ENCODE measurements at places on chromosomes 1 and 21.

DNA sequence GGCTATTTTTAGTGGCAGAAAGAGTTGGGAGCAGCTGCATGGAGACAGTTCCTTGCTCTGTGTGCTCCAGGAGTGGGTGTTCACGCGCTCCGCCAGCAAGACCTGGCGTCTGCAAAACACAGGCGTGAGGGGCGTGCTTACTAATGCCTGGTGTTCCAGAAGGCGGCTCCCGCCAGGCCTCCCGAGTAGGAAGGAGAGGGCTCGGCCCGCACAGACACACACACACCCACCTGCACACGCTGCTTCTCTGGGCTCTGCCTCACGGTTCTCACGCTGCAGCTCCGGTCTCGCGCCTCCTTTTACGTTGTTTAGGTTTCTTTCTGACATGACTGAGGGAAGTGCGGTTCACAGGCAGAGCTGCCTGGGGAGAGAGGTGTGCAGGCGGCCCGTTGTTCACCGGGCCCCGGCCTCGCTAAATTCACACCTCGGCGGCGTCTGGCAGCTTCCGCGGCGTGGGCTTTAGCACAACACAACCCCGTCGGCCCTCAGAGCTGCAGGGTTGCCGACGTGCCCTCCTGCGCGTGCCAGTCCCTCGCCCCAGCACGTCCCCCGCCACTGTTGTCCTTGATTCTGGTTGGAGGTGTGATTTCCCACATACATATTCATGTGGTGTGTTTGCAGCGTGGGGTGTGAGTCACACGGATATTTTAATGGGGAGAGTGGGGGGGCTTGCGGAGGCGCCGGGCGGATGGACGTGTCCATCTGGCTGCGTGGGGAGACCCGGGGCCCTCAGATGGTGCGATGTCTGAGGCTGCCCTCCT lies 77.0 kb downstream of the SKI start:
- no peak for DNase-seq

GRCh38 chr1:245987219-245987545 lies 519.9 kb downstream of the SMYD3 start:
- DNase-seq = no peak

GRCh38 chr1:25820247-25821111 lies 725 bp downstream of the MTFR1L start:
- no peak for DNase-seq

- DNase-seq = peak; percentile 94
Measured at GRCh38 chr1:107142140-107142542, 1.3 kb downstream of the NTNG1 start.

DNA sequence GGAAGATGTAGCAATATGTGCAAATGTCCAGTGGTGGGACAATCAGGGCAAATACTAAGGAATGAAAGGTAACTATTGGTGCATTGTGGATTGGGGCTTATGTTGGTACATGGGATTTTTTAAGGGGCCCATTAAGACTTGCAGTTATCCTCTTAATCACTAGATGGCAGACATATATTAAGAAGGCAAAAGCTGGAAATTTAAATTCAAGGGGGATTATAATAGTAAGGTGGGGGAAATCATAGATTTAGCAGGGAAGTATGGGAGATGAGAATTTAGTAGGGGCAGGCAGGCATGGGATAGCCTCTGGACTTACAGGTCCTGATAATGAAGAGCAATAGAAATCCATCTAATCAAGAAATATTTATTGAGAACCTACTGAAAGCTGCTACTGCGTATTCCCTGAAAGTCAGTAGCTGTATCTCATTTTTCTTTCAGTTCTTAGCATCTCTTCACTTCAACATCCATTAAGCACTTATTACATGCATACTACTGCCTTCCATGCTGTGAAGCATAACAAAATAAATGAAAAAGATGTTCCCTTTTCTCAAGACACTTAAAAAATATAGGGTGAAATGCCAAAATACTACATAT lies 251.8 kb downstream of the CRB1 start:
- peak; percentile 29 for DNase-seq

DNA sequence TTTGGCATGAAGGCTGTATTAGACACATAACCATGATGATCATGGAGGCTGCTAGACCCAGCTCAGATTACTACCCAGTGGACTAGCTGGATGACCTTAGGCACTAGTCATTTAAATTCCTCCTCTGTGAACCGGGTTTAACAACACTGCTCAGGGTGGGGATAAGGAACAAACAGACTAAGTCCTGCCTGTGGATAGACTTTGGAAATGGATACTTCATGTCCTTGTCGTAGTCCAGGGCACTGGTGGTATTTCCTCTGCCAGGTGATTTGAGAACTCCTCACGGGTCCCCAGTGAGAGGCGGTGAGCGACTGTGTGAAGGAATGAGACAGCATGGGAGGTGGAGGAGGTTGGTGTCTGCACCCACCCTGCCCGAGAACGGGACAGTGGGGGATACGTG lies 72.9 kb upstream of the SELENON start:
- no peak for DNase-seq

DNA sequence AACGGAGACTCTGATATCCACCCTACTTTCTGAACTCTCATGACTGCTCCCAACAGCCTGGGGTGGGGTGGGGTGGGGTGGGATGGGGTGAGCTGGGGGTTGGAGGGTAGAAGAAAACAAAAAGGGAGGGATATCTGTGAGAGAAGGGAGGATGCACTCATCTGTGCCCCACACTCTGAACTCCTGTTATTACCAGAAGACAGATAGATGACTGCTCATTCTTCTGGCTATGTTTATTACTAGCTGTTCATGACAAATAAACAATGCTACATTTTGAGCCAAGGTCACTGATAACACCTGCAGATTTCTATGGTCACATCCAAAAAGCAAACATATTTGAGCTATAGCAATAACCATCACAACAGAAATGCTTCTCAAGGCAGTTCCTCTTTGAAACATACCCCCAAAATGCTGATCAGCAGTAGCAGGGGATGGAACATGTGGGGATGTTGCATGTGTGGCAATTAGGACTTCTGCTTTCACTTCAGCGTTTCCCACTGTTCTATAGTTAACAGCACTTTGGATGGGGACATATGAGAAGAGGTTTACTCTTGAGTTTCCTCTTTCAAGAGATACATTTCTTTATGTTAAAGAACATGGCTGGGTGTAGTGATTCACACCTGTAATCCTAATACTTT lies 43.3 kb downstream of the GPR3 start:
- DNase-seq = no peak

DNA sequence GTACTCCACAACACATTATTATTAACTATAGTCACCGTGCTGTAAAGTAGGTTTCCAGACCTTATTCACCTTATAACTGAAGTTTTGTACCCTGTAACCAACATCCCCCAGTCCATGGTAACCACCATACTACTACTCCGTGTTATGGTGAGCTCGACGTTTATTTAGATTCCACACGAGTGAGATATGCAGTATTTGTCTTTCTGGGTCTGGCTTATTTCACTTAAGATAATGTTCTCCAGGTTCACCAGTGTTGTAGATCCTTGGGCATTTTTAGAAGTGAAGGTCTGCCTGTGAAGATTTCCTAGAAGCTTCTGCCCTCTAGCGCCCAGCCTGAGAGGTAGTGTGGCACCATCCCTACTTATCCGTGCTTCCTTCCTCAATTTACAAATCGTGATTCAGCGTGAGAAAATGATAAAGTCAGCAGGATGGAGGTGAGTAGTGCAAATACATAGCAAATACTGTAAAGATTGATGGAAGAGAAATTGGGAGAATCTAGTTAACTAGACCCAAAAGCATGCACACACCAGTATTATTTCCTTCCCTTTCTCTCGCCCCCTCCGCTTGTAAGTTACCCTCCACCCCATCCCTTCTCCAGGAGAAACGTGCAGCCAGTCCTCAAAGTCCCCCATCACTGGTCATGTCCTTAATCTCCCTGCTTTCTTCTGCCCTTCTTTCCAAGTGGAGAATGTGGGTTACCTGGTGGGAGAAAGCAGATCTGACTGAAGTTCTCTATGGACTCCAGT lies 36.0 kb upstream of the DISC1 start:
- peak; percentile 53 for DNase-seq

DNA sequence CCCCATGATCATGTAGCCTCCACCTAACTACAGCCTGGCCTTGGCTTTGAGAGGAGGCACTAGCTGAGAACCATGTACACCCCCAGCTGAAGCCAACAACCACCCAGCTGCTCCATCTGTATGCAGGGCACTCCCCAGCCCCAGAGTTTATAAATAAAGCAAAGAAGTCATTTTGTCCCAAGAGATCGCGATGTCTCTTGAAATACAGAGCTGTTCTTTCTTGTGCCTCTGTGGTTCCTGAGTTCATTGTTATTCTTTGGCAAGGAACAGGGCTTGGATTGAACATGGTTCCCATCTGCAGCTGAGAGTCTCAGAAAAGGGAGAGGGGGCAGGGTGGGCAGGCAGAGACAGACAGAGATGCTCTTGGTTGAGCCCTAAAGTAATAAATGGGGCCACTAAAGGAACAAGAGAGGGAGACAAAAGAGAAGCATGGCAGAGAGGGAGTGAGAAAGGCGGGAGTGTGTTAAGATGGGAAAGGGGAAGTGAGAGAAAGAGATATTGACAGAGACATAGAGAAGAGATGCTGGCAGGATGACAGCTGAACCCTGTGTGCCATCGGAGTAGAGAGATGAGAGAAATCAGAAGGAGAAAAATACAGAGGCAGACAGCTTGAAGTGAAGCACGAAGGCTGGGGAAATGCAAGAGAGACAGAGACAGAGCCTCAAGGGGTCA lies 63.3 kb downstream of the TNR start:
- DNase-seq = no peak

GRCh38 chr21:16070207-16070651 lies 340.4 kb downstream of the USP25 start:
- DNase-seq = peak; percentile 47

DNA sequence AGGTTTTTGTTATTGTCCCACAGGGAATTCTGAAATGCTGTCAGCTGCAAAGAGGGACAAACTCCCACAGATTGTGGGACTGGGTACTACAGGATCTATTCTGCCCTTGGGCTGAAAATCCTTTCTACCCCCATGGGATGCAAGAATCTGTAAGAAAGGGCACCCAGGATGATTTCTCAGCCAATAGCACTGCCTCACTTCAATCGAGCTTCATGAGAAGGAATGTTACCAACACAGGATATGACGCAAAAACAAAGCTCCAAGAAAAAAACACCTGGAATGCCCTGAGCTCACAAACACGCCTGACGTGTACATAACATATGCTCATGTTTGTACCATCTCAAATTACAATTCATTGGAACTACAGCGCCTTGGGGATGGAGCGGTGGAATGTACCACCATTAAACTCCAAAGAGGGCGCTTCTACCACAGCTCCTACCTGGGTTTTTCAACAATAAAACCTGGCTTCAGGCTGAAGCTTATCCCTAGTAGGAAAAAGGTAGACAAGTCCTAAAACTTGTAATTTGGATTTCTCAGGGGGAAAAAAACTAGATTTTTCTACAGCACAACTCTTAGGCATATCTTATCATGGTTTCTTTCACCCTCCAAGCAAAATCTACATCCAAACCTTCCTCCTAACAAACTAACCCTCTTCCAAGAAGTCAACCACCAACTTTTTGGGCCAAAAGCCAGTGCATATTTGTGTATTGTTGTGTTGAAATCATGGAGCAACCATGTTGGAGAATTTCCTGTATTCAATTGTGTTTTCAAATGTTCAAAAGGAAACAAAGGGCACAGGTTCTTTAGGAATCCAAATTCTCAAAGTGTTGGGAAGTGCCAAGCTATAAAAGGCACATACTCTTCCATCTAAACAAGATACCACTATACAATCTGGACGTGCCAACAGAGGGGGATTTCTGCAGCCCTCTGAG lies 78.9 kb downstream of the TGFBR3 start:
- no peak for DNase-seq

- DNase-seq = no peak
Measured at GRCh38 chr1:150972417-150972940, 2.2 kb downstream of the CERS2 start.

DNA sequence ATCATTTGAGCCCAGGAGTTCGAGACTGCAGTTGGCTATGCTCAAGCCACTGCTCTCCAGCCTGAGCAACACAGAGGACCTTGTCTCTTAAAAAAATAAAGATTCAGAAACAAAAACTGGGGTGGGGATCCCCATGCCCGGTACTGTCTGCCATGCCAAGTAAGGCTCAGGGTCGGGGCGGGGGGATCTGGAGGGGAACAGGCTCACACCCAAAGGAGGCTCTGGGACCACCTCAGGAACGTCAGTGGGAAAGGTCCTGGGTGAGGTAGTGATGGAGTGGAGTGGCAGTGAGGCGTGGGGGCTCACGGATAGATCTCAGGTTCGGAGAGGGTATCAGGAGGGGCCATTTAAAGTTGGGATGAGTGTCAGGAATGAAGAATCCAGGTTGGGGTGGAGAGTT lies 765 bp upstream of the S100A4 start:
- DNase-seq = no peak
